ENCODE measurements at places on chromosomes 5 and 9. TPM values are rescaled to one million over a fixed set of nuclear protein-coding genes. Genes with fewer than 3 reads are reported as not detected.

GRCh38 chr5:40210694-40211093 is 469.0 kb upstream of the PTGER4 start:
- H3K4me1 ChIP-seq = peaks cover 19% of the 10 kb centered on the region
- no peaks in the 10 kb centered on the region for H3K27me3 ChIP-seq
- H3K36me3 ChIP-seq = peaks cover 3% of the 10 kb centered on the region
- no peak overlapping the region for H3K4me3 ChIP-seq

DNA sequence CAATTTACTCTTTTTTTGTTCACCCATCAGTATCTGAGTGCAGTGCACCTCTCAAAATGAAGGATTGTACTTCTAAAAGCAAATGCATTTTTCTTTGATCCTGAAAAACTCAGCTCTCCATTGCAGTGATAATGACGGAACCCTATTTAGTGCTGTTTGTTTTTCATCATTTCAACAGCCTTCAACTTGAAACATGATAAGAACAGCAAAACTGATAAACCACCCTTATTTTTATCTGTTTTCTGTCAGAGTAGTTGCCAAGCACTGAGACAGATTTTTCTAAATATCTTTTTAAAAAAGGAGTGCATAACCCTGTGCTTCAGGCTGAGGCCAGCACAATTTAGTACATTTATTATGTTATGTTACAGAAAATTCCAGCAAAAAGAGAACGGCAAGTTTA is 549.8 kb upstream of the DMAC1 start:
- H3K27ac ChIP-seq = no peak overlapping the region
- H3K27me3 ChIP-seq = peaks cover 1% of the 10 kb centered on the region
- no peak overlapping the region for H3K4me3 ChIP-seq
- no peaks in the 10 kb centered on the region for H3K4me1 ChIP-seq
- H3K36me3 ChIP-seq = no peaks in the 10 kb centered on the region

DNA sequence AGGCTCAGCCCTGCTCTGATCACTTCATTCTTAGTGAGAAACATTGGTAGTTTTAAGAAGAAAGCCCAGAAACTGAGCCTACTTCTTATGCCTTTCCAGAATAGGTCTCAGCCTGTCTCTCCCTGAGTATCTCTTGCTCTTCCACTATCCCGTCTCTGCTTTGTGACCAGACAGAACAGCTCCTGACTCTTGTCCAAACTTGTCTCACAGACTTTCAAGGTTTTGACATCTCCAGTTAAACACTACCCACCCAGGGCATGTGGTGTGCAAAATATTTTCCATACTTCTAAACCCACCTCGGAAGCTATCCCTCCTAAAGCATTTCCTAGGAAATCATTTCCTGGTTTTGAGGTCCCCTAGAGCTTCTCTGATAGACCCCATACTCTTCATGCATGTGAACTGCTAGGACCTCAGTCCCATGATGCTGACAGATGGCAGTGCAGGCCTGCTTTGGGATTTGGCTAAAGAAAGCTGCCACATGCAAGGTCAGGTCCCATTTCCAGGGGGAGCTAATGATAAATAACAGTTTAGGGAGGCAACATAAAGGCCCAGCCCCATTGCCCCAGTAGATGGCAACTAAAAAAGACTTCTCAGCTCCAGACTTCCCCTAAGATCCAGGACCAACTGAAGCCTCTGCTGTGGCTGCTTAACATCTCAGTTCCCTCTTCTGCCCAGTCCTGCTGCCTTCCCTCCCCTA is 211.5 kb downstream of the MED10 start:
- no peak overlapping the region for H3K27ac ChIP-seq
- H3K36me3 ChIP-seq = no peaks in the 10 kb centered on the region
- peaks cover 2% of the 10 kb centered on the region for H3K27me3 ChIP-seq
- H3K4me3 ChIP-seq = no peak overlapping the region
- no peak for DNase-seq
- H3K4me1 ChIP-seq = no peaks in the 10 kb centered on the region

- peak overlapping the region; percentile 95 for H3K4me3 ChIP-seq
- no peak for DNase-seq
- H3K27ac ChIP-seq = peak overlapping the region; percentile 97
- H3K36me3 ChIP-seq = peaks cover 55% of the 10 kb centered on the region
- H3K27me3 ChIP-seq = no peaks in the 10 kb centered on the region
These were observed 1.3 kb downstream of the MED10 start for GRCh38 chr5:6376974-6377520.

GRCh38 chr5:74290634-74291241 is 349.8 kb downstream of the ENC1 start:
- H3K27ac ChIP-seq = no peak overlapping the region
- no peaks in the 10 kb centered on the region for H3K27me3 ChIP-seq
- no peak overlapping the region for H3K4me3 ChIP-seq
- no peaks in the 10 kb centered on the region for H3K4me1 ChIP-seq

DNA sequence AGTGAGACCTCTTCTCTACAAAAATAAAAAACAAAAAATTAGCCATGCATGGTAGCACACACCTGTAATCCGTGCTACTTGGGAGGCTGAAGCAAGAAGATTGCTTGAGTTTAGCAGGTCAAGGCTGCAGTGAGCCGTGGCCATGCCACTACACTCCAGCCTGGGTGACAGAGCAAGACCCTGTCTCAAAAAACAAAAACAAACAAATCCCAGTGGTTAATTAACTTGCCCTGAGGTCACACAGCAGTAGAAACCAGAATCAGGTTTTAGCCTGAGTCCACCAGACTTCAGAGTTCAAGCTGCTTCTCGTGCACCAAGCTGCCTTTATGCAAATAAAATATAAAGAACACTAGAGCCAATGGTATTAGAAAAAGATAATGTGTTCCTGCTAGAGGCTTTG is 169.7 kb downstream of the GOLPH3 start:
- no peak overlapping the region for H3K4me3 ChIP-seq
- H3K4me1 ChIP-seq = no peaks in the 10 kb centered on the region
- DNase-seq = no peak
- H3K27me3 ChIP-seq = no peaks in the 10 kb centered on the region
- no peaks in the 10 kb centered on the region for H3K36me3 ChIP-seq

- H3K27ac ChIP-seq = peak overlapping the region; percentile 30
- no peaks in the 10 kb centered on the region for H3K36me3 ChIP-seq
- no peaks in the 10 kb centered on the region for H3K27me3 ChIP-seq
- no peaks in the 10 kb centered on the region for H3K4me1 ChIP-seq
- no peak overlapping the region for H3K4me3 ChIP-seq
These were observed 10.2 kb downstream of the BTNL8 start for GRCh38 chr5:180908998-180909731.

DNA sequence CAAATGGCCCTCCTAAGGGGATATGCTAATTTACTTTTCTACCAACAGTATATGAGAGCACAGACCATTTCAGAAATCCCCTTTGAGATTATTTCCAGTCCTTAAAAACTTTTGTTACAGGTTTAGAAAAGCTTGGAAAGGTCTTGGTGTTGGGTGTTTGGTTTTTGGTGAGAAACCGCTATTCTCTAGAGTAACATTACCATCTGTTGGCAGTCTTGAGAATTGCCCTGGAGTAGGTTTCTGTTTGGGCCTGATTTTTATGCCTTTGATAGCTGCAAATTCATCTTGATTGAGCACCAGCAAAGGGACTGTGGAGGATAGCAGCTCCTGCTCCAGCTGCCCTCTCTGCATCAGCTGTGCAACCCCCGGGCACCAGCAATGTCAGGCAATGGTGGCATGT is 8.0 kb downstream of the NUDT2 start:
- H3K4me1 ChIP-seq = peaks cover 19% of the 10 kb centered on the region
- H3K27me3 ChIP-seq = no peaks in the 10 kb centered on the region
- no peak for DNase-seq
- peaks cover 23% of the 10 kb centered on the region for H3K36me3 ChIP-seq
- no peak overlapping the region for H3K27ac ChIP-seq
- no peak overlapping the region for H3K4me3 ChIP-seq

GRCh38 chr5:1754531-1755220 is 45.0 kb downstream of the MRPL36 start:
- DNase-seq = no peak
- no peak overlapping the region for H3K4me3 ChIP-seq
- H3K27me3 ChIP-seq = peaks cover 3% of the 10 kb centered on the region
- no peaks in the 10 kb centered on the region for H3K4me1 ChIP-seq

DNA sequence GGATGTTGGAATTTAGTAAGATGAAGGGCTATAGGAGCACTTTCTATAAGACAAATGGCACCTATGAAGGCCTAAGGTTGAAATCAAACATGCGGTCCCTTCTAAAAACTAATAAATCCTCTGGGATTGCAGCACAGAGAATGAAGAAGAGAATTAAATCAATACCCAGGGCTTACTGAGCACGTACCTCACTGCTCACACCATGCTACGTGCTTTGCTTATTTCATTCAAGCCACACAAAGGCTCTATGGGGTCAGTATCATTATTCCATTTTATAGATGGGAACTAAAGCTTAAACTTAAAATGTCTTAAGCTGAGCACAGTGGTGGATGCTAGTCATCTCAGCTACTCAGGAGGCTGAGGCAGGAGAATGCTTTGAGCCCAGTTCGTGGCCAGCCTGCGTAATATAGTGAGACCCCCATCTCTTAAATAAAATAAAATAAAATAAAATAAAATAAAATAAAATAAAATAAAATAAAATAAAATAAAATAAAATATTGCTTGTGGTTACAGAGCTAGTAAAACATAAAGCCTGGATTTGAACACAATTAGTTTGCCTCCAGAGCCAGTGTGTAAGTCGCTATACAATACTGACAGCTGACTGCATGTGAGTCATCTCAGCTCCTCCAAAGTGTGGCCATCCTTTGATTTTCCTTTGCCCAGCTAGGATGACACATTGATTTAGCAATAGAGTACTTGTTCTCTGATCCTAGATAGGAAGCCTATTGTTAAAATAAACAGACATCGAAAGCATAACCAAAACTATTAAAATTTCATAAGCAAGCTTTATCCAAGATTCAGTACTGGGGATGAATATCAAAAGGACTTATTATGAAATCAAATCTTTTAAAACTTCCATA is 20.9 kb upstream of the DPYSL3 start:
- no peak overlapping the region for H3K27ac ChIP-seq
- DNase-seq = no peak
- no peaks in the 10 kb centered on the region for H3K36me3 ChIP-seq
- H3K4me1 ChIP-seq = no peaks in the 10 kb centered on the region

GRCh38 chr5:92568522-92568921 is 1012.5 kb downstream of the NR2F1-AS1 start:
- H3K27me3 ChIP-seq = no peaks in the 10 kb centered on the region
- DNase-seq = no peak
- no peaks in the 10 kb centered on the region for H3K4me1 ChIP-seq
- no peak overlapping the region for H3K27ac ChIP-seq
- H3K36me3 ChIP-seq = no peaks in the 10 kb centered on the region
- no peak overlapping the region for H3K4me3 ChIP-seq

DNA sequence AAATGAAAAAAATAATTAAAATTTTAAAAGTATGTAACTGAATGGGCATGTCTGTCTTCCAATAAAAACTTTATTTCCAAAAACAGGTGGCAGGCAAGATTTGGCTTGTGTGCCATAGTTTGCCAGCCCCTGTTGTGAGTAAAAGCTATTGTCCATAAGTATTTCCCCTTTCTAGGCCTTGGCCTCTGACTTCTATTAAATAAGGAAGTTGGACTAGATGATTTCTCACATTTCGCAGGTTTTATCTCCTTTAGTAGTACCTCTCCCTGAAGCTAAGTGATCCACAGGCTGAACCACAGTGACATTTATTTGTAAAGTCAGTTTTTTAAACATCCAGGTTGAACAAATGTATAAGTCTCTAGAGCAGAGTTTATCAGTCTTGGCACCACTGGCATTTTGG is 41.3 kb downstream of the RECK start:
- H3K27ac ChIP-seq = no peak overlapping the region
- DNase-seq = no peak
- H3K27me3 ChIP-seq = no peaks in the 10 kb centered on the region
- H3K4me1 ChIP-seq = no peaks in the 10 kb centered on the region
- no peak overlapping the region for H3K4me3 ChIP-seq

DNA sequence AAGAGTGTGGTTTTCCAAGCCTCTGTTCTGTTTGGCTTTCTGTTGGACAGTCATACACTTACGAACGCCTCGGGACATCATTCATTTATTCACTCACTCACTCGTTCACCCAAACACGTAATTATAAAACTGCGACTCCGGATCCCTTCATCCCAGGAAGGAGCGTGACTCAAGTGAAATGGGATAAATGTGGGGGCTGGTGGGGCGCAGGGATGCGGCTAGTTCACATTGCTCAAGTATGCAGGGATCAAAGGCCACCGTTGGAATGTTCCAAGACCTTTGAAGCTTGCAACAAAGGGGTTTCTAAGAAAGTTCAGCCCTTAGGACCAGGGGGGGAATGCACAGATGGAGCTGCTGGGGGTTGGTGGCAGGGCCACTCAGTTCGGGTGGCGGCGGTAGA is 64.2 kb downstream of the CFAP77 start:
- no peaks in the 10 kb centered on the region for H3K4me1 ChIP-seq
- no peak for DNase-seq
- H3K36me3 ChIP-seq = no peaks in the 10 kb centered on the region
- H3K27ac ChIP-seq = no peak overlapping the region

DNA sequence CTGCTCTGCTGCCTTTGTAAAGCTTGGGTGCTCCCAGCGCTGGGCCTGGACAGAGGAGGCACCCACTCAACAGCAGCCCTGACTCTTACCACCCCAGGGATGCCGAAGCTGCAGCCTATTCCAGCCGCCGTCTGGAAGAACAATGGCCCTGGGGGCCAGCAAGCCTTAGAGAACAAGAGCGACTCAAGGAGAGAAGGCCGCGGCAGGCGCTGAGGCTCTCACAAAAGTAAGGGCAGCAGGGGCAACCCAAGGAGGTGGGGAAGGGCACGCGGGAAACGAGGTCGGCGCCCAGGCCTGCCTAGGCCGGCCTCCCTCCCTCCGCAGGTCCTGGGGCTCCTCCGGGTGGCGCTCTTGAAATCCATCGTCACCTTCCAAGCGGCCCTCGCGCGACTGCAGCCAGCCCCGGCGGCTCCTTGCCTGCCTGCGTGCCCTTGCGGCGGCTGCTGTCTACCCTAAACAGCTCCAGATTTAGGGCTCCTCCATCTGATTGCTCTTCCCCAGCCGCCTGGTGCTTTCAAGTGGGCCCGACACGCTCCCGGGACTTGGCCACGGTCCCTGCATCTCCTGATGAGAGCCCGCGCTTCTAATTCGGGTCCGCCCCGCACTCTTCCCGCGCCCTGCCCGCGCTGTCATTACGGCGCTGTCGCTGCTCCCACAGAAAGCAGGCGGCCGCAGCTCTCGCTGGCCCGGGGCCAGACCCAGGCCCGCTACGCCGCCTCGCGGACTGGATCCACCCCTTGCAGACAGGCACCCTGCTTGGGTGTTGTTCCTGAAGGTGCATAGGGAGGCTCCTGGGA is 213.3 kb downstream of the SEMA6A start:
- H3K36me3 ChIP-seq = no peaks in the 10 kb centered on the region
- H3K27me3 ChIP-seq = no peaks in the 10 kb centered on the region
- H3K27ac ChIP-seq = no peak overlapping the region
- H3K4me1 ChIP-seq = no peaks in the 10 kb centered on the region

- no peak overlapping the region for H3K4me3 ChIP-seq
- peaks cover 5% of the 10 kb centered on the region for H3K4me1 ChIP-seq
- H3K27ac ChIP-seq = no peak overlapping the region
- H3K36me3 ChIP-seq = no peaks in the 10 kb centered on the region
These were observed 398.0 kb downstream of the ADGRV1 start for GRCh38 chr5:90956511-90957097.

The WHRN gene
- 2.4 TPM for total RNA-seq

The LCN10 gene
- 0.39 TPM for total RNA-seq

The WNT8A gene
- not detected for total RNA-seq

The SLC36A2 gene
- total RNA-seq = not detected
